ENCODE measurements at places on chromosomes 6 and 20.
A peak's percentile ranks its signal among the peaks of the same experiment; 100 is the strongest.

GRCh38 chr6:34079899-34080298 is 66.0 kb downstream of the GRM4 start:
- DNase-seq, result no peak

DNA sequence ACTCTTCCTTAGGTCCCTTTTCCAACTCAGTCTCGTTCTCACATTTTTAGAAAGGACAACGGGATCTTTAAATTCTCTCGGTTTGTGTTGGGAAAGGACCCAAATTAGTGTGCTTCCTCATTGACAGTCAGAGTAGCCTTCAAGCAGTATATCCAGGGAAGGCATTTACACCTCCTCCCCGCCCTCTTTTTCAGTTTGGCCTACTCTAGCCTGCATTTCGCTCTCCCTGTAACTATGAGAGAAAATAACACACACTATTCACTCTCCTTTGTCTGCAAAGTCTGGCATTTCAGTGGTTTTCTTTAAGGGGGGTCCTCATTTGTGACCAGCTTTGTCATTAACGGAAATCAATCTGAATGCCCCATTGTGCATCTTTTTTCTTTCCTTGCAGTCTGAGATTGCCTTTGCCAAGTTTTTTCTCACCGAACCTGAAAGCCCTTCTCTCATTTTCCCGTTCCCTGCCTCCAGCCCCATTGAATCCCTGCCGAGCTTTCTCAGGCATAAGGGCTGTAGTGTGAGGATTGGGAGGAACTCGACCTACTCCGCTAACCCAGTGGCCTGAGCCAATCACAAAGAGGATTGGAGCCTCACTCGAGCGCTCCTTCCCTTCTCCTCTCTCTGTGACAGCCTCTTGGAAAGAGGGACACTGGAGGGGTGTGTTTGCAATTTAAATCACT is 393 bp upstream of the FABP7 start:
- DNase-seq, result no peak

GRCh38 chr20:49768204-49769047 is 44.2 kb upstream of the SLC9A8 start:
- DNase-seq, result no peak

DNA sequence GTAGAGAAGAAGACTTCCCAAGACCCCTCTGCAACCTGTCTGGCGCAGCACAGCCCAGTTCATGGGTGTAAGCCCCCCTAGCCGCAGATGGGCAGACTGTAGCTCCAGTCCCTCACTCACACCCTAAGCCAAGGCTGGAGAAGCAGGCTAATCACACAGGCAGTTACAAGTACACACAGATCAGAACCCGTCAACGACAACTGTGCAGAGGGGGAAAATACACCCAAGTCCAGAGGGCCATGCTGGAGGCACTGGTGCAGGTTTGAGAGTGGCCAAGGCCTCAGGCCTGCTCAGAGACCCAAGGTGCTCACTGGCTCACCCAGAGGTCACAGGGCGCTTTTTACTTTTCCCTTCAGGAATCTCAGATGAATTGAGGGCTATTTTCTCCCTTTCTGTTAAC is 106.1 kb downstream of the NOL4L start:
- no peak for DNase-seq

GRCh38 chr6:113860181-113860955 is 3.2 kb downstream of the MARCKS start:
- peak; percentile 3 for DNase-seq

DNA sequence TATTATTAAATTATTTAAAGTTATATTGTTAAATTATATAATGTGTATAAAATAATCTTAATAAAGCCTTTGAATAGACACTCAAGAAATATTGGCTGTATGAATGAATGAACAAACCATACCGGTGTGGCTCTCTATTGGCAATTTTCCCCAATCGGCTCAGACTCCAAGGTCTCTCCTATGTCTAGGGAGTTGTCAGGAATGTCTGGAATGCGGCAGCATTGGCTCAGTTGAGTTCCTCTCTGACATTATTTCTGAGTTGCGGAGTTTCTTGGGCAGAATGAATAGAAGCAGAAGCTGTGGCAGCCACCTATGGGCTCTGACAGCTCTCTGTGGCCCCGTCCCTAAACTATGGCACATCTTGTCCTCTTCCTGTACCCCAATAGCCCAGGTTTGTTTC is 111.0 kb downstream of the SOBP start:
- no peak for DNase-seq

DNA sequence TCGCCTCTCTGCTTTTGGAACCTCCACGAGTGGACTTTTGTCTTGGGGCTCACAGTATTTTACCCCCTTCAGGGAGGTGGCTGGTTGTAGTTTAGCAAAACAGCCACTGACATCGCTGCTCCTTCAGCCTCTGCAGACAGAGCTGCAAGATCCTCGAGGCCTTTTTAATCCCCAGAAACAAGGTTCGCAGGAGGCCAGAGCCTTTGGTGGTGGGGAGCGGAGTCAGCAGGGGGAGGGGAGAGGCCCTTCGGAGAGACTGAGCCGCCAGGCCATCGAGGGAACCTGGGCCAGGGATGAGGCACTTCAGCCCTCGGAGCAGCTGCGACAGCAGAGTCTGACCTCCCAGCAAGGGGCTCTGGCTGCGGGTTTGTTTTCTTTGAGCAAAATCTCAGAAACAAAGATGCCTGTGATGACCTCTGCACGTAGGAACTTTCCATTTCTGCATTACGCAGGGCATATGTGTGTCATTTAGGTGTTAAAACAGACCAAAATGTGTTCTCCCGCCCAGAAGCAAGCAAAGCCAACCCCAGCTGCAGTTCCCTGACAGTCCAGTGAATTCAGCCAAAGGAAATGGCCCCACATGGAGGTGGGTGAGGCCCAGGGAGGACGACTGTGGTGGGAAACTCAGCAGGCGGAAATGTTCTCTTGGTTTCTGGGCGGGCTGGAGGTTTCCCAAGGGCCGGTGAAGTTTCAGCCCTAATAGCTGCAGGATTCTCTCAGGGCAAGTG is 171.2 kb upstream of the SULF2 start:
- DNase-seq, result no peak

DNA sequence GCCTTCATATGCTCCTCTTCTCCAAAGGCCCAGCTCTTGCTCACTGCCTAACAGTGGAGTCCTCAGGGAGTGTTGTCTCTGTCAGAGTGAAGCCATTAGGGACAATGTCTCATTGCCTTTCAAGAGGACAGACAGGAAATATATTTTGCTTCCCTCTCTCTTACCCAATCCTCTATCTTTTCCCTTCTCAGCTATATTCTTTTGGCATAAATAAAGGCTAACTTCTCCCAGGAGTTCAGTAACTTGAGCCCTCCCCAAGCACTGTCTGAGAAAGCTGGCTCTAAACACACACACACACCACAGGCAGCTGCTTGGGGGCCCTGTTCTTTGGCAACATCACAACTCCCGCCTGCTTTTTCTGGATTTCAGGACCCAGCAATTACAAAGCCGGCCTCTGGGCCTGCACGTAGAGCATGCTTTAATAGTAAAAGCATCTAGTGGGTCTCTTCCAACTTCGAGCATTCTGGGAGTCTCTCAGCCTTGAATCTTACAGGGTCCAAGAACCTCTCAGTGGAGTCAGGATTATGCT is 34.7 kb upstream of the LAMA4 start:
- DNase-seq, result no peak

GRCh38 chr6:24798740-24799540 is at the start of gene ARMH2:
Gene ARMH2, minus strand, starts transcription at chr6:24798917. Its CDS starts 60 bp downstream, at chr6:24798857.
- DNase-seq, result no peak
